ENCODE measurements at places on chromosomes 6 and 20.

- DNase-seq: no peak
Observed at GRCh38 chr20:57308451-57309271, 20.9 kb upstream of the SPO11 start.

GRCh38 chr20:50786703-50787102, 8.2 kb upstream of the BCAS4 start:
- DNase-seq: no peak

DNA sequence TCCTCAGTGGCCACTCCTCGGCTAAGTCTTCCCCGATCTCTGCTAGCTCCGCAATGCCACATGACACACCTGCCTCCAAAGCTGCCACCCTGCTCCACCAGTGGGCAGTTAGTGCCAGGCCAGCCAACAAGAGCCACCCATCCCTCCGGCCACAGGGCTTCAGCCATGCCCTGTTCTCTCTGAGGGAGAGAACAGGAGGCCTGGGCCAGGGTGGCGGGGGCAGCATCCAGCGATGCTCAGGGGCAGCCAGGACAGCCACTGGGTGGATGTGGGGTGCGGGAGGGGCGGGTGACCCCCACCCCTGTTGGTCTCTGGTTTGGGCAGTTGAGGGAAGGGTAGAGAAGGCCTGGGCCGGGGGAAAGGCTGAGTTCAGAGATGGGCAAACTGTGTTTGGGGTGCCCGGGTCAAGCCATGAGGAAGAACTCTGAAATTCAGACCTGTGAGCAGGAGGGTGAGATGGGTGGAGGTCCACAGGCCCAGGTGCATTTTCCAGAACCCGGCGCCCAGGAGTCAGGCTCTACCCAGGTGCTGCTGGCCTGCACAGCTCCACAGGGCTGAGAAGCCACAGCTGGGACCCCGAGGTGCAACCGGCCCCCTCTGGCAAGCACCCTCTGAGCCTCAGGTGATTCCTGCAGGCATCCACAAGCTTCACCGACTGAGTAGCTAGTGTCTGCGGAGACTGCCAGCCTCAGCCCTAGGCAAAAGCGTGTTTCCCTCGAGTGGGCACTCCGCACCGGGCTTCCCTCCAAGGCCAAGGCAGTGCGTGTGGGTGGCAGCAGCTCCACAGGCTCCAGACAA, 91.1 kb downstream of the SULF2 start:
- no peak for DNase-seq

DNA sequence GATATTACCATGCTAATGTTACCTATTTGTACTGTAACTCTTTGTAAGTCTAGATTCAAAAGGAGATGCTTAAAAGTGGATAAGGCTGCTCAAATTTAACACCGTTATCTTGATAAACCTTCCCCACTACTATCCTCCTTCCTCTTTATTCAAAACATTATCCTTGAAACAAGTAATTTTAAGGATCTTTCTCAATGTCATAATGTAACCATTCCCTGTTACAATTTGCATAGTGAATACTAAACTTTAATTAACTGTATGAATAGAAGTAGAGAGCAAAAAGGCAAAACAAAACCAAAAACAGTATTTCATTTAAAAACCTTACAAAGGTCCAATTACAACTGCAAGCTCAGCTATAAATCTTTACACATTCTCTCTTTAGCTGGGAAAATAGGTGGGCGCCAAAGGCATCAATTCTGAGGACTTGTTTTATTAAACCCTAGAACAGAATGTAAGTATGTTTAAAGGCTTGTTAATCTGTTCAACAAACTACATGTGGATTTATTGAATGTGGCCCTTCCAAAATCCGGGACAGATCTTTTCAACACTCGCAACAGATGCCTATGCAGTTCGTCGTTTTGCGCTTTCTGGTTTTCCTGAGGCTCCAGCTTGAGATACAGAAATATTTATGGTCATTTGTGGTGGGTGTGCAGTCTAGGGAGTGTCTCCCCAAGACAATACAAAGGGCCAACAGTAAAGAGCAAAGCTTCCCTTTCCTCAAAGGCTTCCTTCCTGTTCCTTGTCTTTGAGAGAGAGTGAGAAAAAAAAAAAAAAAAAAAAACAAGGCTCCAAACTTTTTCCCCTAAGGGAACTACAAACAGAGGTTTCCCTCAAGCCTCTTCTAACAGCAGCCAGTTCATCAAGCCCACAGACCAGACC, 15.1 kb downstream of the KIF13A start:
- no peak for DNase-seq

- peak; percentile 52 for DNase-seq
Observed at GRCh38 chr6:35048631-35049083, 92.5 kb downstream of the TCP11 start.

GRCh38 chr6:153108315-153108714, 22.8 kb downstream of the RGS17 start:
- no peak for DNase-seq
